ENCODE measurements at places on chromosomes 6 and 20.
A peak's percentile ranks its signal among the peaks of the same experiment; 100 is the strongest.

- no peak for DNase-seq
These were observed 3.3 kb downstream of the PLCB4 start for GRCh38 chr20:9071976-9072726.

GRCh38 chr6:33057222-33058150 lies 16.0 kb downstream of the HLA-DPA1 start:
- no peak for DNase-seq

DNA sequence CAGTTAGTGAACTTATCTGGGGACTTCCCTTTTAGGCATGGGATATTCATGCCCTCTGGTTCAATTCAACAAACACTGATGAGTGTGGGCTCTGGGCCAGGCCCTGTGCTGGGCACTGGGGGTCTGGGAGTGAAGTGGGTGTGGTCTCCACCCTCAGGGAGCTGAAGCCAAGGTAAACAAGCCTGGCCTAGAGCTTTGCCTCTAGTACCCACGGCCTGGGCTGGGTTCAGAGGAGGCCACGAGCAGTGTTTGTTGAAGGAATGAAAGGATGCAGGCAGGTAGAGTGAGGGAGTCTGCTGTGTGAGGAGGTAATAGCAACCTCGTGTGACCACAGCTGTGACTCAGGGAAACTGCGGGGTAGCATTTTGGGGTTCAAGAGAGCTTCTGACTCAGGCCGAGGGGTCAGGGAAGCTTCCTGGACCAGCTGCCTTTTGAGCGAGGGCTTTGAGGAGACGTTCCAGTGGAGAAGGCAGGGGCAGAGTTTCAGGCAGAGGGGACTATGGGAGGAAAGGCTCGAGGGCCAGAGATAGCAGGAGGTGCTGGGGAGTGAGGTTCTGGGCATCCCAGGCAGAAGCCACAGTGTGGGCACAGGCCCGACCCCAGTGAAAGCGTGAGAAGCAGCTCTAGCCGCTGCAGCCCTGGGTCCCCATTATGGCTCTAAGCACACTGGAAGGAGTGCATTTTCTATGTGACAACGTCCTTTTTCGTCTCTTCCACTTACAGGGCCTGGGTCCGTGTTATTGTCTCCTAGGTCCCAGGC lies 5.6 kb downstream of the MYLK2 start:
- no peak for DNase-seq

DNA sequence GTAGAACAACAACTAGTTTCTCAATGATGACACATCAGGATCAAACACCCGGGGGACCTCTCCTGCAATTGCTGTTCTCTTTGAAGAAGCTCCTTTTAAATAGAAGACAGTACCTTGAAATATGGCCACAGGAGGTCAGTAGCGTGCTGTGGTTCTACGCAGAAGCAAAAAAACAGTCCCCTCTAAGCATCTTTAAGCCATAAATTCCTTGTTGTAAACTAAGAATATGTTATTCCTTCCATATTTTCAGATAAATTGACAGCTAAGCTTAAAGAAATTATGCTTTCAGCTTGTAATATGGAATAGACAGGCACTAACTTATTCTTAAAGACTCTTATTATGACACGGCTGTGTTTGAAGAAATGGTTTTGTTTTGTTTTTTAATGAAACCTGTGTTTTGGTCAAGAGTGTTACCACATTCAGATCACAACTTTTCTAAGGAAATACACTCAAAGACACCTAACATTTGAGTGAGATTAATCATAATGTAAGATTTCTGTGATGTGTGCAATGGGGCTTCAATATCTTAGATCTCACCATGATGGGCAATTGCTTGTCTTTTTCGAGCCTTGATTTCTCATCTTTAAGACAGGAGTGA lies 49.7 kb upstream of the IL20RA start:
- peak; percentile 34 for DNase-seq

- no peak for DNase-seq
These were observed 60.2 kb downstream of the PYGB start for GRCh38 chr20:25308083-25308491.

DNA sequence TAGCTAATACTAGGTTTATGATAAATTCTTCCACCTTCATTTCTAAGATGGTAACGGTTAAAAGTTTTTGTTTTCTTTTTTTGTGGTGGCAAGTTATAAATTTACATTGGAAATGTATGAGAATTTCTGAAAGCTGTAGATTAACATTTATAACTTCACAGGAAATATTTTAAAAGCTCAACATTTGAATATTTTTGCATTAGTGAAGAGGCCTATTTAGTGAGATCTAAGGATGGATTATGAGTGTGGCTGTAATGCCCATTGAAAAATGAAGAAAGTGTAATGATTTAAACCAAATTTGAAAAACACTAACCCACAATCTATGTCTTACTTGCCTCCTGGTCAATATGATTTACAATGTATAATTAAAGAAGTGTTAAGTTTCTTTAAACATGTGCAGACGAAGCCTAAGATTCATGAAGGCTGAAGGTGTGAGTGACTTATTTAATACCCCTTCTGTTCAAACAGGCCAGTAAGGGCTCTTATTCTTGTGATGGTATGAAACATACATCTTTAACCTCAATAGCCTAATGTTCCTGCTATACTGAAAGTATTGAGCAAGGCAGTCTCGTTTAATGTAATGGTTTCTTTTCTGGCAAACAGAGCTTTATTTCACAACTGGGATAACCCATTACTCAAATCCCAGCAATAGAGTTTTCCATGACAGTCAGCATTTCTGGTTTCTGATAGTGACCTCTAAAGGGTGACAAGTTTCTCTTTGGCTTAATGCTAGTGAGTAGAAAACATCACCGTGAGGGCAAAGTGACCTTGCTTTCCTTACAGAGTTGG lies 13.2 kb downstream of the HDGFL1 start:
- no peak for DNase-seq

GRCh38 chr6:97427648-97428047 lies 144.6 kb upstream of the MMS22L start:
- DNase-seq, result no peak

DNA sequence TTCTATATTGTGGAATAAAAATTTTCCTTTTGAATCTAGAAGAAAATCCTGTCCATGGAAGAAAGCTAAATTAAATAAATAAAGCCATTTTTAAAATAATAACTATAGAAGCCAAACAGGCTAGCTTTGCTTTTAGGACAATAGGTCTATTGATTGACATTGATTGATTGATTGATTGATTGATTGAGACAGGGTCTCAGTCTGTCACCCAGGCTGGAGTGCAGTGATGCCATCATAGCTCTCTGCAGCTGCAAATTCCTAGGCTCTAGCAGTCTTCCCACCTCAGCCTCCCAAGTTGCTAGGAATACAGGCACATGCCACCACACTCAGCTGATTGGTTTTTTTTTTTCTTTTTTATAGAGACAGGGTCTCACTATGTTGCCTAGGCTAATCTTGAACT lies 97.9 kb downstream of the COL12A1 start:
- DNase-seq, result no peak

DNA sequence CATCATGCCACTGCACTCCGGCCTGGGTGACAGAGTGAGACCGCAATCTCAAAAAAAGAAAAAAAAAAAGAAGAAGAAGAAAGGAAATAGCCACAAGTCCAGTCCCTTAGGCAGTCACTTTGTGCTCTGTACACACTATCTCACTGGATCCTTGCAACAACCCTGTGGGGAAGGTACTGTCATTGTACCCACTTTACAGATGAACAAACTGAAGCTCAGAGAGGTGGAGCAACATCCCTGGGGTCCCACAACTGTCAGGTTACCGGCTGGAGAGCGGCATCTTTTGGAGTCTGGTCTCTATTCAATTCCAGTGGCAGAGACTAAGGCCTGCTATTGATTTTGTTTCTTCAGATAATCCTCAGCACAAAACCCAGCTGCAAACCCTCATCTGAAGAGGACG lies 12.2 kb downstream of the BPIFA2 start:
- DNase-seq, result no peak

DNA sequence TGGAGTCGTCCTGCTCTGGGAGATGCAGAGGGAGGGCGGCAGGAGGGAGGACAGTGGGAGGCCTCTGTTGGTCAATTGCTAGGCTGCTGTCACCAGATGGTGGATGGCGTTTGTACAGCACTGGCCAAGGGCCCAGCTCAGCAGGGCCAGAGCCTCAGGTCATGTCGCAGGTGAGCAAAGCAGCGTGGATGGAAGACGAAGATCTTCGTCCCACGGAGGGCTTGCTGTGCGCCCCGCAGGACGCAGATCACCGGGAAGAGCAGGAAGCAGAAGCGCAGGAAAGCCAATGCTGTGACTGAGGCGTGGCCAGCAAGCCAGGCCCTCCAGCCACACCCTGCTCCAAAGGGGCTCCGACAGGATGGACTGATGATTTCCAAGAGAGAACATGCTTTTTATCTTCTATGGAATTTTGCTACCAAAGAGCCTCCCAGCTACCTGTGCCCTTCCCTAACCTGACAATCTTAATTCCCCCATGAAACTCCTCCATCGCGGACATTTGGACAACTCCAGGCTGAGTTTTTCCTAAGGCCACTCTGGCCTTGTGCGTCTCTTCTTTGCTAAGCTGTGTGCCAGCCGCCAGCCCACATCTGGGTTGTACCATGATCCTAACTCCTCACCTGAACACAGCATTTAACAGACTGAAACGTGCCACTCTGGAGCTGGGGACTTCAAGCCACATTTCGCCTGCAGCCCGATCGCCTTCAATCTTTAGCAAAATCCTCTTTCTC lies 3.5 kb upstream of the SLCO4A1 start:
- DNase-seq, result no peak

- no peak for DNase-seq
These were observed 35.1 kb upstream of the NFATC2 start for GRCh38 chr20:51577432-51578144.

GRCh38 chr6:1796706-1797529 lies 187.2 kb downstream of the FOXC1 start:
- no peak for DNase-seq

DNA sequence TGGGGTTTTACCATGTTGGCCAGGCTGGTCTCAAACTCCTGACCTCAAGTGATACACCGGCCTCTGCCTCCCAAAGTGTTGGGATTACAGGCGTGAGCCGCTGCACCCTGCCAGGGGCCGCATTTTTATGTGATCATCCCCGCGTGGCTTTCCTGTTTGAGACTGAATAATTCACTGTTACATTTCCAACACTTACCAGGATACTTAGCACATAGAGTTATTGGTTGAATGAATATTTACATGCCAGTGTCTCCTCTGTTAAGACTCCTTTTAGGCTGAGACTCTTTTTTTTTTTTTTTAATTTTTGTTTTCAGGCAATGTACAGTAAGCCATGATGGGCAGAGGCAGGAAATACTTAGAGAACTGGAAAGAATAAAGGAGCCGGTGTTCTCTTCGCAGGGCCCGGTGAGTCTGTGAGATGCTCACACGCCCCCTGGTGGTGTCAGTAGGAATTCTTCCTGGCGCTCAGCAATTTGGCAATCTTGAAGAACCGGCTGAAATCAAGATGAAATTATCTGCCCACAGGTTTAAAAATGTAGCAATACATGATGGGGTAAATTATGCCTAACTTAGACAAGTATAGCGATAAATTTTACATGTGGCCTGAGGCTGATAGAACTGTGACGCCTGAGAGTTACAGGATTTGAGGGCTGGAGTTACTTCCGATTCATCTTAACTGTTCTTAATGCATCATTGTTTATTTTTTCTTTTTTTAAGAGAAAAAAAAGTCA lies 7.6 kb upstream of the RNF114 start:
- DNase-seq, result peak; percentile 69

- DNase-seq, result no peak
These were observed at the start of gene COL9A3 for GRCh38 chr20:62816884-62817873. COL9A3 (plus strand) TSS chr20:62817050; CDS start chr20:62817065, 15 bp downstream.

GRCh38 chr20:47851774-47852173 lies 66.5 kb upstream of the SULF2 start:
- no peak for DNase-seq
